NCI-H1092 treated with DMSO at 0.1 percent for 48 hours (cell line): ENCODE measurements at places on chromosomes 13 and 19.

GRCh38 chr13:45950386-45951000 is 98.9 kb upstream of the SIAH3 start:
- DNase-seq = no peak

DNA sequence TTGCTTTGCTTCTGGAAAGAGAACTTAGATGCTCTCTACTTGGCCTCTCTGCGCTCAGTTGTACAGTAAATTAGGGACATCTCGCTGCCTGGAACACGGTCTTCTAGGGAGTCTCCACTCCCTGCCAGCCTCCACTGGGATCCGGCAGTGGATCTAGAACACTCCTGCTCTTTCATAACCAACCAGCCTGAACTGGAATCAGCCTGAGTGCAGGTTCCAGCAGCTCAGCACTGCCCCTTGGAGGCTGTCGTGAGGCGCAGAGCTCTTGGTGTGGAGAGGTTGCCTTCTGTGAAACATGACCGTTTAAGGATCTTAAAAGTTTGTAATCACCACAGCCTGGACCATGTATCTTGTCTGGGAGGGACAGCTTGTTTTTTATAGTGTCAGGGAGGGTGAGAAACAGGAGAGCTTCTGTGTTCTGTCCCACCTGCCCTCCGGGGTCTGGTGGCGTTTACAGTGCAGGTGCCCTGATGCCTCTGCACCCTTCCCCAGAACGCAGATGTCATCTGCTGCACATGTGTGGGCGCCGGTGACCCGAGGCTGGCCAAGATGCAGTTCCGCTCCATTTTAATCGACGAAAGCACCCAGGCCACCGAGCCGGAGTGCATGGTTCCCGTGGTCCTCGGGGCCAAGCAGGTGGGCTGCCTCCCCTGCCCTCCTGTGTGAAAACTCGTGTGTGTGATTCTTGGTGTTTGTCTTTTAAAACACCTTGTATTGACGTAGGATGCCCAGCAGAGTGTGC is 24.8 kb downstream of the UPF1 start:
- no peak for DNase-seq

DNA sequence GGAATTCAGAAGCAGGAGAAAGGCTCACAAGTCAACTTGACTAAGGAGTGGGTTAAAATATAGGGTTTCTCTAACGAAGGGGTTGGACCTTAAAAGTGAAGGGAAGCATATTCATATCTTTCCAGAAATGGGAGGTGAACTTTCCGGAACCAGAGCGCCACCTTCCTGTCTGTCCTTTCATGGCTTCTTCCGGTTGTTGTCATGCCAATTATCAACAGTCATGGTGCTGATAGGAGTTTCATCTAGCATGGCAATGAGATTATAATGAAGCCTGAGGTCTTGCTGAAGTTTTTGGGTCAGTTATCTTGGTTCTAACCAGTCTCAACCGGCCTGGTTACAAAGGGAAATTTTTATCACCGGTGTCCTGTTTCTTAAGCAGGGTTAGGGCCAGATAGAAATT is 162.9 kb upstream of the NBEA start:
- DNase-seq = no peak

GRCh38 chr13:77306458-77306857 is 20.4 kb downstream of the MYCBP2 start:
- no peak for DNase-seq

DNA sequence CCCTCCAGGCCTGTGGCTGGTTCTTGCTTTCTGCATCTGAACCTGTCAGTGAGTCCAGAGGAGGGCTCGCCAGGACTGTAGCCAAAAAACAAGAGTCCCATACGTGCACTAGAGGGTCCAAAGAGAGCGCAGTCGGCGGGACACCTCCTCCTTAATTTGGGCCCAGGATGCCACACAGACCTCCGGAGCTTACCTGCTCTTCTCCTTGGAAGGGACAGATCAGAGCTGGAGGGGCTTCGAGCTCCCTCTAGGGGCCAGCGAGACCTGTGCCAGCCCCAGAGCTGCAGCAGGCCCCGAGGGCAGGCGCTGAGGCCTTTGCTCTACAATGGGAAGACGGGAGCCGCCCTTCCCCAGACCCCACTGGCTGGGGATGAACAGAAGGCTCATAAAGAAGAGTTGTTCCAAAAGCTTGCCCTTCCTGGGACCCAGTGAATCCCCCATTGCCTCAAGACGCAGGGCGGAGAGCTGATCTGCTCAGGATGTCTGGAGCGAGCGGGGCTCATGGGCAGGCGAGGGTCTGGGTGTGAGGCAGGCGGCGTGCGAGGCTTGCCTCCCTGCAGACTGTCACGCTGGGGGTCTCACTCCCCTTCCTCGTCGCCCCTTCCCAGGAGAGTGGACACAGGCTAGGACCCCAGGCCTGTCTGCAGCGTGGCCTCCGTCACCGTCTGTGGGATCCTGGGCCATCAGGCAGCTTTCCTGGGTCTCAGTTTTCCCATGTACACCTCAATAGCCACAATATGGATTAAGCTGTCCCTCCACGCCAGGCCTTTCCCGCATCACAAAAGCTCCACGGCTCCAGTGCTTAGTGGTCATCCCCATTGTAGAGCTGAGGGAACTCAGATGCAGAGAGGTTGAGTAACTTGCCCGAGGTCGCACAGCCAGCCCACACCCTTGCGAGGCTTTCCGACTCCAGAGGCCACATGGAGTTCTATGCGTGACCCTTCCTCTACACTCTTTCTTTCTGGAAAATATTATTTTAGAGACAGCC is 46.9 kb upstream of the VSTM2B start:
- DNase-seq = peak; percentile 39

- no peak for DNase-seq
Measured at GRCh38 chr19:6996810-6997209, 24.4 kb downstream of the MBD3L2B start.

DNA sequence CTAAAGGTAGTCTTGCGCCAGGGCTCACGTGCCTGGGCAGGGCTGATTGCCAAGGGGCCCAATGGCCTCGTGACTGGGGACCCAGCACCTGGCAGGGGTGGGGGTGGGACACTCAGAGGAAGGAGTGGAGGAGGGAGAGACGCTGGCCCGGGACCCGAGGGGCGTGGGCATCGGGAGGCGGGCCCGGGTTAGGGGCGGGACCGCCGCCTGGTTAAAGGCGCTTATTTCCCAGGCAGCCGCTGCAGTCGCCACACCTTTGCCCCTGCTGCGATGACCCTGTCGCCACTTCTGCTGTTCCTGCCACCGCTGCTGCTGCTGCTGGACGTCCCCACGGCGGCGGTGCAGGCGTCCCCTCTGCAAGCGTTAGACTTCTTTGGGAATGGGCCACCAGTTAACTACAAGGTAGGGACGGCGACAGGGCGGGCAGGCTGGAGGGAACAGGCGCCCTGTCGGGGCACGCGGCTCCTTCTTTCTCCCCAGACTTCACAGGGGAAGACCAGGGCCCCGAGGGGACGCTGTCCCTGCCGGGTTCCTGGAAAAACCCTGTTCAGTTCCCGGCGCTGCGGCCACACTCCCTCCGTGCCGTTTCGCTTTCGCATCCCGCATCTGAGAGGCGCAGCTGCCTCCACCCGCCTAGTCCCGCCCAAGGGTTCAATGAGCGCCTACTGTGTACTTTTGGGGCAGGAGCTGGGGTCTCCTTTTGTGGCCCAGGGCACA is at the start of gene IFI30:
Gene IFI30, plus strand, starts transcription at position 242 of the 717 bp plus-strand sequence. Its CDS starts 29 bp downstream, at position 271.
- peak; percentile 19 for DNase-seq

DNA sequence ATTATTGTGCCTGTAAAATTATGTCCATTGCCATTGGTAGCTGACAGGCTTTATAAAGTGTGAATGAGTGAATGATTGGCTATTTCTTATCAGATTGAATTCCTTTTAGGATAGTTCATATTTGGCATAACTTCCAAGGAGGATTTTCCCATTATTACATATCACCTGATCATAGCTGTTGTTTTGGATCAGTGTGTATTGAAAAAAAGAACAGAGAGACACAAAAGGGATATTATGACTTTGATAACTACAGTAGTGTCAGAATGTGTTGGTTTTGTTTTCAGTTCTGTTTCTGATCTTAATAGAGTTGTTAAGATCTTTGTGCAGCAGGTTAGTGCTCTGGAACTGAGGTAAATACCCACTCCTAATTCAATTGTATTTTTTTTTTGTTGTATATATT is 103.8 kb downstream of the LRCH1 start:
- DNase-seq = no peak

- DNase-seq = no peak
Measured at GRCh38 chr13:29532821-29533220, 62.7 kb downstream of the SLC7A1 start.

- DNase-seq = no peak
Measured at GRCh38 chr19:46393456-46394401, 19.6 kb downstream of the CCDC8 start.

GRCh38 chr13:106529415-106530170 is 5.9 kb downstream of the EFNB2 start:
- no peak for DNase-seq

GRCh38 chr19:7853770-7854128 is 20.4 kb downstream of the PRR36 start:
- no peak for DNase-seq

GRCh38 chr13:89628567-89628966 is 1718.9 kb upstream of the MIR17HG start:
- no peak for DNase-seq
